ENCODE measurements at places on chromosomes 11 and 22.

- DNase-seq = no peak
Measured at GRCh38 chr11:64842366-64842759, 2.1 kb downstream of the CDC42BPG start.

GRCh38 chr11:35343033-35343598 is 76.2 kb downstream of the SLC1A2 start:
- DNase-seq = peak; percentile 37

DNA sequence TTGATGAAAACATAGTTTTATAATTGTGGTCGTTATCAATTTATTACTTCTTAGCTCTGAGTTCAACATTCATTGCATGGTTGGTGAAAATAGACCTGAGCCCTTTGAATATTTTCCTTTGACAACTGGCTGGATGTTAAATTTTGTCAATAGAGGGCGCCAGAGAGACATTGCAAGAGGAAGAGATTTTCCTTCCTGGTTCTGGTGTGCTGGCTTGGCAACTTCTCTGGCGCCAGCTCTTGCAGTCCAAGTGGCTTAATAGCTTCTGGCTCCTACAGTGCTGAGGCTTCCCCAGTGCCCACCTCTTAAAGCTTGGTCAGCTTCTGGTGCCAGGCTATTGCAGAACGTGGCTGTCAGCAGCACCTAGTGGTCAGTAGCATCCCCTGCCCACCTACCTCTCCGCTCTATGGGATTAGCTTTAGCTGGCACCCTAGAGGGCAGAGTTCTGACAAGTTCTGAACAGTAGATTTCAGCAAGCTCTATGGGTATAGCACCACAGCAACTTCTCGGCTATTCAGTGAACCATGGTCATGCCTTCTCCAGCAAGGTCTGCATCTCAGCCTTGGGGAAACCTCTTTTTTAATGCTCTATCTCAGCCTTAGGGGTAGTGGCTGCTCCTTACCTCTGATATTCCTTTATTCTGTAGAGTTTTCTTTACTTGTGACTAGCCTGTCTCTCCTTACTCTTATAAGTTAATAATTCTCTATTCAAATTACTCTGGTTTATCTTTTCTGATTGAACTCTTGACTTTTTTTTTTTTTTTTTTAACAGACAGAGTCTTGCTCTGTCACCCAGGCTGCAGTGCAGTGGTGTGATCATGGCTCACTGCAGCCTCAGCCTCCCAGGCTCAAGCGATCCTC is 59.4 kb downstream of the ACER3 start:
- peak; percentile 32 for DNase-seq

- DNase-seq = no peak
Measured at GRCh38 chr11:131683131-131683530, 312.7 kb downstream of the NTM start.

DNA sequence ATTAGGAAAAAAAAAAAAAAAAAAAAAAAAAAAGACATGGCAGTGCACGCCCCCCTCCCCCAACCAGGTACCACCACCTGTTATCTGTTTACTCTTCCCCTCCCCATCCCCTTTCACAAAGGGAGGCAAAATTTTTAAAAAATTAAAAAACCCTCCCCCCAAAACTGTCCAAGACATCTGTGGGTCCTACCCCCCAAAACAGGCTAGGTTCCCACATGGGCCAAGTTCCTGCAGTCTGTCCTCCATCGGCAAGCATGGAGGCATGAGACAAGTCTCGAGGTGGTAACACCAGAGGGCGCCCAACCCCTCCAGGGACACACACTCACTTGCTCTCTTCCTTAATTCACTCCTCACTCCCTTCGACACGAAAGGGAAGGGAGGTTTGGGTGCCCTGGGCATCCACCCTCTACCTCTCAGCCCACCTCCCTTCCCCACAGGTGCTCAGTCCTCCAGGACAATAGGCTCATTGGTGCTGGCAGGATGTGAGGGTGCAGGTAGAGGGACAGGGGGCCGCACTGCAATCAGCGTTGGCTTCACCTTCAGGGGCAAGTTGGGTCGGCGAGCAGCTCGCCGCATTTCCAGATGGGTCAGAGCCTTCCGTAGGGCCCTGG is 2.2 kb upstream of the TUT1 start:
- DNase-seq = peak; percentile 79

GRCh38 chr11:82117362-82117761 is 616.3 kb downstream of the FAM181B start:
- DNase-seq = no peak
